Stimulated activated CD8-positive, alpha-beta memory T cell treated with anti-CD3 and anti-CD28 coated beads, Interleukin-2, amount 100 ng/mL, for 1 hour (primary cell): ENCODE measurements at places on chromosomes 7 and 10.

DNA sequence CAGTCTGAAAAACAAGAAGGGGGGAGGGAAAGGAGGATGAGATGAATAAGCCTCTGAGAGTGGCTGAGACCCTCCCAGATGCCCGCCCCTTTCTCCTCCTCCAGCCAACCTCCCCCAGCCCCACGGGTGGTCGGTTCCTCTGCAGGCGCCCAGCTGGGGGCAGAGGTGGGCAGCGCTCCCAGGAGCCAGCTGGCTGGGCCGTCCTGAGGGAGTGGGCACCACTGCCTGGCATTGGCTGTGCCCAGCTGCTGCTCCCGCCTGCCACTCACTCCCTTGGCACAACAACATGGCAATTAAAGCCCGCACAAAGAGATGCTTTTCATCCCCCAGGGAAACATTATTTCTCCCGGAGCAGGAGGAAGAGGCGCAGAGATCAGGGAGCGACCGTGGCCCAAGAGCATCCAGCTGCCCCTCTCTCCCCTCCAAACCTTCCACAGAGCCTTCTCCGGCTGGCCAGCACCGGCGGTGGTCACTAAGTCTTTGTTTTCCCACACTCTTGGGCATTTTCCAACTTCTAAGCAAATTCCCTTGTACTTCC is 107.2 kb downstream of the SPDYE5 start:
- DNase-seq, result no peak

- DNase-seq, result no peak
Measured at GRCh38 chr10:53770903-53771302, 998.3 kb upstream of the MBL2 start.

DNA sequence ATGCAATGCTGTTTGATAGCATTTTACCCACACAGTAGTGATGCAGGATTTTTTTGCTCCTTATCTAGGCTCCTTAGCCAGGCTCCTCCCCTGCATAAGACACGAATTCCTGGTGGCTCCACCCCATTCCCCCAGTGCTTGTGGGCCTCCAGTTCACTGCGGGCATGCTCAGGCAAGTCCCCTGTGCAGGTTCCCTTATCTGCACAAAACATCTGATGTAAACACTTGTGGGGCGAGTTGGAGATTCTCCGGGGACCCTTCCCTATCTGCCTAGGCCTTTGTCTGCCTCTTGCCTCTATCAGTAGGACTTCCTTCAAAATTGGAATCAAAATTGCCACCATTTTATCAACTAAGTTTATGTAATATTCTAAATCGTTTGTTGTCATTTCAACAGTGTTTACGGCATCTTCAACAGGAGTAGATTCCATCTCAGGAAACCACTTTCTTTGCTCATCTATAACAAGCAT is 5.4 kb upstream of the STK17A start:
- no peak for DNase-seq

- no peak for DNase-seq
Measured at GRCh38 chr10:93566435-93567276, at the start of gene FFAR4. Gene FFAR4 (plus strand): TSS chr10:93566665. CDS start chr10:93566721, 56 bp downstream.

DNA sequence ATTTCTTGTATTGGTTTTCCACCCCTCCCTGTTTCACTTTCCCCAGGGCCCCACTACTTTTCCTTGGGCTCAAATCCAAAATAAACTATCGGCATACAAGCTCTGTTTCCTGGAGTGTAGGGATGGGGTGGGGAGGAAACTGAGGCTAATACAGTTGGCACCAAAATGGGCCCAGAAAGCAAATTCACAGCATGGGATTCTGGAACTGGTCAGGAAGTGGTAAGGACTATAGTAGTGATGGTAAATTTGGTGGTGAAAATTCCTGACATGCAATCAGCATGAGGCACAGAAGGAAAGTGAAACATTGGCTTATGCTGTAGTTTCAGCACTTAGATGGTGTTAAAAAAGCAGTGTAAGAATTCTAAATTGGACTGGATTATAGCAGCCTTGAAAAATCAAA is 8.7 kb upstream of the SAMD9L start:
- no peak for DNase-seq

DNA sequence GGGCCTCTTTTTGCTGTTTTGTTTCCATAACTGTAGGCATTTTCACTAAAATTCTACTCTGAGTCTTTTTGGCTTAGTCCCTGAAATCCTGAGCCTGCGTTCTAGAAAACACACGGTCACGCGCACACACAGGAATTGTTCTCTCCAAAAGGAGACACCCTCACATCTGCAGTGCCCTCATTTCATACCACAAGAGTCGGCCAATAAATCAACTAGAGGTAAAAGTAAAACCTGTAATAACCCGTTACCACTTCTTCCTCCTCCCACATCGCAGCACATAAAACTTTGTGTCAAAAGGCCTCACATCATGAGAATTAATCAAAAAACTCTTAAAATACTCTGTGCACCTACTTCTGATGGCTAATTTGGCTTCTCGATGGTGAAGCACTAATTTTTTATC is 133.3 kb upstream of the MGMT start:
- DNase-seq, result no peak

DNA sequence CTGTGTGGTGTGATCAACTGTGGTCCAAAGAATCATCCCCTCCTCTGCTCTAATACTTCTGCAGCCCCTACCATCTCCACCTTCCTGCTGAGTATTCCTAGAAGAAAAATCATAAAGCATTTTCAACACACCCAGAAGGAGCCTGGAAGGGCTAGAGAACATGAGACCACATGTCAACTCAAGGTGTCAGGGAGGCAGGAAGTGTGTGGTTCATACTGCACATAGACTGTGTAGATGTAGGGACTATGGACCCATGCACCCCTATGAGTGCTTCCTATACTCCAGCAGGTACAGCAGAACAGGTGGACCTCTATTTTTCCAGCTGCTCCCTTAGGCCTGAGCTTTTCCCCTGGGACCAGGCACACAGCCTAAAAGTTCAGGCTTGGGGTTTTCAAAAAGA is 2.6 kb upstream of the ZNF746 start:
- no peak for DNase-seq

DNA sequence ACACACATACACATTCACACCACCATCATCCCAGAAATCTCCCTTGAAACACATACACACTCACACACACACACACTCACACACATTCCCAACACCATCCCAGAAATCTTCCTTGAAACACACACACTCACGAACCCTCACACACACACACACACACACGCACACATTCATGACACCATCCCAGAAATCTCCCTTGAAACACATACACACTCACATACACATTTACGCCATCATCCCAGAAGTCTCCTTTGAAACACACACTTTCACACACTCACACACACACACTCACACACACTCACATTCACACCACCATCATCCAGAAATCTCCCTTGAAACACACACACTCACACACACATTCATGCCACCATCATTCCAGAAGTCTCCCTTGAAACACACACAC is 360 bp upstream of the OPN4 start:
- no peak for DNase-seq

DNA sequence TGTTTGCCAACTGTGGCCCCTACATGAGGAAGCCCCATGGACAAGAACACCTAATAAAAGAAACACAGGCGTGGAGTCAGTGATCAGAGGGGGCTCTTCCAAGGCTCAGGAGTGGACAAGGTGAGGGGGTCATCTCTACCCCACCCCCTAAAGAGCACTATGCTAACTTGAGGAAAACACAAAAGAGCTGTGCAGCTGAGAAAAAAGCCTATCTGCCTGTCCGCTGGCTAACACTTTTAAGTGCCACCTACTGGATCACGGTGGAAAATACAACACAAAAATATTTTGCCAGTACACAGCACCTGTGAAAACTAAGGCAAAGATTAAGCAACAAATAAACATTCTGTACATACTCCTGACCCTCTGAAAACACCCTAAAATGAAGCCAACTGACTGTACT is 53.1 kb upstream of the COBL start:
- no peak for DNase-seq

DNA sequence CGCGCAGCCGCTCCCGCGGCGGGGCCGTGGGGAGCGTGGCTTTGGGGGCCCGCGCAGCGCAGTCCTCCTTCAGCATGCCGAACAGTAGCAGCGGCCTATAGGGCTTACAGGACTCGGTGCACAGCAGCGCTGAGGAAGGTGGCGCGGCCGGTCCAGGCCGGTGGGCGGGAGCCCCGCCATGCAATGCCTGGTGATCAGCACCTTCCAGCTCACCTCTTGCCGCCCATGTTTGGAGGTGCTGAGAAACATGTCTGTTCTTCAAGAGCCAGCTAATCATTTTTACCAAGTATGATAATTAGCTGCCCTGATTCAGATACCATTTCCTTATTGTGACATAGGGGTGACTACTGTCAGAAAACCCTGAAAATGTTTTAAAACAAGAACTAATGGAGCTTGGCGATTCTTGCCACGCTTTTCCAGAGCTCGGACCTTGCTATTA is 33.5 kb upstream of the SFTPD start:
- DNase-seq, result no peak

- DNase-seq, result no peak
Measured at GRCh38 chr7:24881623-24882022, 98.4 kb downstream of the OSBPL3 start.

GRCh38 chr7:149642589-149642988 is 130.8 kb downstream of the ZNF467 start:
- no peak for DNase-seq

GRCh38 chr10:100879741-100880360 is 32.9 kb upstream of the SLF2 start:
- DNase-seq, result no peak

DNA sequence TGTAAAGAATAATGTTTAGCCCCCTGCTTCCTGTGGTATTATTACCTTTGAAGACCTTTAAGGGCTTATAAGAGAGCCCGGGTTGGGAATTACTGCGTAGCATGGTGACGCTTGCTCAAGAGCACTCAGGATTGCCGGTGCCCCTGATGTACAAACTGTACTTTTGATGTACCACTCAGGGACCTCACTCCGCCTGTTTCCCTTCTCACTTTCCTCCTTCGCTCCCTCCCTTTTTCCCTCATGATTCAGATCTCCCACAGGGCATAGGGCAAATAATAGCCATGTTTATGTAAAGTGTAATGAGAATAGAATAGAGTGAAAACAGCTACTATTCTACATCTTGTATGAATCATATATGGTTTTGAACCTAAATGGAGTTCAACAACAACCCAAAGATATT is 77.8 kb upstream of the PDCD4 start:
- DNase-seq, result no peak

DNA sequence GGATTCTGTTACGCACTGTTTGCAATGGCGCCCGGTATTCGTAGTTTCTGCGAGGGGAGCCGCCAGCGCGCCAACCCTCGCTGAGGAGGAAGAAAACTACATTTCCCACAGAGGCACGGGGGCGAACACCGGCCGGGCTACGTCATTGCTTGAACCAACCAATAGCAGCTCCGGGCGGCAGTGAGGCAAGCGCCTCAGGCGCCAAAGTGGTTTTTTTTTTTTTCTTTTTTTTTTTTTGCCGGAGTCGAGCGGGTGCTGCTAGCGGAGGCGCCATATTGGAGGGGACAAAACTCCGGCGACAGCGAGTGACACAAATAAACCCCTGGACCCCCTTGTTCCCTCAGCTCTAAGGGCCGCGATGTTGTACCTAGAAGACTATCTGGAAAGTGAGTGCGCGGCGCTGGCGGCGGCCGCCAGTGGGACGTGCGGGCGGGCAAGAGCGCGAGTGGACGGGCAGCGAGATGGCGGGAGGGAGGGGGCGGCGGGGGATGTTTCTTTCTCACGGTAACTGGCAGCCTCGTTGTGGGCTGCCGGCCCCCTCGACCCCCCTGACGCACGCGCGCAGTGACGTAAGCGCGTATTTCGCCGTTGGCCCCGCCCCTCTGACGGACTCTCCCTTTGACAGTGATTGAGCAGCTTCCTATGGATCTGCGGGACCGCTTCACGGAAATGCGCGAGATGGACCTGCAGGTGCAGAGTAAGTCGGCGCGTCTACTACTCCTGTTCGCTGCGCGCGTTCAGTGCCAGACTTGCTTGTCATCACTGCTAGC is at the start of gene ING3:
Gene ING3 (plus strand): TSS at position 239 of the 770 bp plus-strand sequence. CDS start 120 bp downstream, at position 359.
- peak; percentile 97 for DNase-seq

- DNase-seq, result no peak
Measured at GRCh38 chr10:44937196-44938005, 22.2 kb upstream of the RASSF4 start.

- DNase-seq, result no peak
Measured at GRCh38 chr10:49164559-49165188, 23.5 kb downstream of the TMEM273 start.

- DNase-seq, result no peak
Measured at GRCh38 chr10:5509691-5510090, 10.3 kb upstream of the CALML5 start.

DNA sequence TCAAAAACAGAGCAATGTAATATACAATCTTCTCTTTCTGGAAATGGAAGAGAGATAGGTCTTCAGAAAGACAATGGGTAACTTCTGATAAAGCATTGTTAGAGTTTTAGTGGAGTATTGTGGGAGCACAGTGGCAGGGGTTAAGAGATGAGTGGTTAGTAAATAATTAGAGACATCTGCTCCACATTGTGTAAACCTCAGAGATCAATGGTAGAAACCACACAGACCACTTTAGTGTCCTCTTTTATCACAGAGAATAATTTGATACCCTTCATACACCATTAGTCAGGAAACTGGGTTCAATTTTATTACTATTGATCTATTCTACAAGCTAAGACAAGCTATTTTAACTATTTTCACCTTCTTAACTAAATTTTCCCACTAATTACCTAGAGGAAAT is 35.9 kb upstream of the MAGI2 start:
- no peak for DNase-seq

DNA sequence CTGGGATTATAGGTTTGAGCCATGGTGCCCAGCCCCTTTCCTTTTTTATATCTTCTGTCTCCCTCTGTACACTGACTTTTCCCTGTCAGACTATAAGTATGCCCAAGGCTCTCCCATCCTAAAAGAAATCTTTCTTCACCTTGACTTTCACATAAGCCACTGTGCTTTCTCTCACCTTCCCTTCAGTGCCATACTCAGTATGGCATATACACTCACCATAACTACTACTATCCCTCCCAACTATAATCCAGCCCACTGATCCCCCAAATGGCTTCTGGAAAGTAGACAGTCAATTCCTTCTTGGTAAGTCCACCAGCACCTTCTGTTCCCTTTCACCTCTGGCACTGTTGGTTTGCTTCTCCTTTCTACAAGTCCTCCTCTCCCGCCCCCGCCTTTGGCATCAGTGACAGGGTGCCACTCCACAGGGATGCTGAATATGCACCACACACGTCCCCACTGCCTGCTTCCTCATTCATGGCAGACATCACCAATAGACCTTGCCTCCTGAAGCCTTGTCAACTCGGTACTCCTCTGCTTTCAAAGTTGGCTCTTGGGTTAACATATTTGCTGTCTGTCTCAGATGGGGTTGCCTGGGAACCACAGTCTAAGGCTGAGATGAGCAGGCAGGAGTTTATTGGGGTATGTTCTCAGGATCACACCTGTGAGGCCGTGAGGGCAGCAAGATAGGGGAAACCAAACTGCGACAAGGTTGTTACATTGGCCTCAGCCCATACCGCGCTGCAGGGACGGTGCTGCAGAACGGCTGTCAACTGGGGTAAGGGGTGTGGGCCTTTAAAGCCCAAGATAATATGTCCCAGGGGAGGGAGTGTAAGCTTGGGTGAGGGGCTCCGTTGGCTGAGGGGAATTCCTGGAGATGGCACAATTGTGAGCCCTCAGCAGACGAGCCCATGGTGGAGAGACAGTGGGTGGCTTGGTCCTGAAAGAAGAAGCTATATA is 7.2 kb upstream of the PSAP start:
- no peak for DNase-seq

- no peak for DNase-seq
Measured at GRCh38 chr7:130814778-130815335, 80.8 kb upstream of the KLF14 start.
